ENCODE measurements at places on chromosomes 1 and 21.

DNA sequence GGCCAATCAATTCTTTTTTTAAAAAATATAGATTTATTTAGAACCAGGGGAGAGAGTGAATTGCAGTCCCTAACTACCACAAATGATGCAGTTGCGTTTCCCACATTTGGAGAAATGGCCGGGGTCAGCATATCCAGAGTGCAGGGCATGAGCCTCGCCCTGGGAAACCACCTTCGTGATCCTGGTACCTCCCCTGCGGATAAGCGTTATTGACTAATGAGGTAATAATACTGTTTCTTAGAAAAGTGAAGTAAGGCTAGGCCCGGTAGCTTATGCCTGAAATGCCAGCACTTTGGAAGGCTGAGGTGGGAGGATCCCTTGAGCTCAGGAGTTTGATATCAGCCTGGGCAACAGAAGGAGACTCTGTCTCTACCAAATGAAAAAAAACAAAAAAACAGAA, 111.5 kb upstream of the SLC45A1 start:
- no peak for DNase-seq

DNA sequence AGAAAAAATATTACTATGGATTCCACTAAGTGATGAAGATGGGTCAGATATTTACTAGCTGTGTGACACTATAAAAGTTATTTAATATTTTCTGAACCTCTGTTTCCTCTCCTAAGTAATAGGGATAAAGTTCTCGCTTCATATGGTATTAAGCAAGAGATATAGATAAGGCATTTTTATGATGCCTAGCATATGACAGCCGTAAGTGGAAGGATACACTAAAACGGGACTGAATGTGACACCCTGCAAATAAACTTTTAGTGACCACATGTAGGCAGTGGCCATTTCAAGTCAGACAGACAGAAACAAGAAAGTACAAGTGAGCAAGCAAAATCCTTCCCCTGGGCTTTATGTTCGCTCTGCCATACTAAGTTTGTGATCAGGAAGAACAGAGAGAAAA, 14.2 kb downstream of the GBP3 start:
- DNase-seq: no peak

DNA sequence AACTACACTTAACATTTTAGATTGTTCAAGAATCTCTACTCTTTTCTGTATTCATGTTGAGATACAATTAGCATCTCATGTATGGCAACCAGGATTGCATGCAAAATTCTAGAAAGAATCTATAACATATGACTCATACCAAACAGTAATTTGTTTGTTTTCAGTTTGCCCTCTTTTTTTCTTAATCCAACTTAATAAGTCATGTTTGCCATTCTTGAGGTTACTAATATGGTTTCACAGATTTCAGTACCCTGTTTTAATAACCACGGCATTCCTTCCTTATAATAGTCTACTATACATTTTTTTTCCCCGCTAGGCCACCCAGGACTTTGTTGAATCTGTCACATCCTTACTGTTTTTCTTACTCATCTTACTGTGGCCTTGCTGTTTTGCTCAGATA, 140.8 kb downstream of the FMN2 start:
- no peak for DNase-seq

DNA sequence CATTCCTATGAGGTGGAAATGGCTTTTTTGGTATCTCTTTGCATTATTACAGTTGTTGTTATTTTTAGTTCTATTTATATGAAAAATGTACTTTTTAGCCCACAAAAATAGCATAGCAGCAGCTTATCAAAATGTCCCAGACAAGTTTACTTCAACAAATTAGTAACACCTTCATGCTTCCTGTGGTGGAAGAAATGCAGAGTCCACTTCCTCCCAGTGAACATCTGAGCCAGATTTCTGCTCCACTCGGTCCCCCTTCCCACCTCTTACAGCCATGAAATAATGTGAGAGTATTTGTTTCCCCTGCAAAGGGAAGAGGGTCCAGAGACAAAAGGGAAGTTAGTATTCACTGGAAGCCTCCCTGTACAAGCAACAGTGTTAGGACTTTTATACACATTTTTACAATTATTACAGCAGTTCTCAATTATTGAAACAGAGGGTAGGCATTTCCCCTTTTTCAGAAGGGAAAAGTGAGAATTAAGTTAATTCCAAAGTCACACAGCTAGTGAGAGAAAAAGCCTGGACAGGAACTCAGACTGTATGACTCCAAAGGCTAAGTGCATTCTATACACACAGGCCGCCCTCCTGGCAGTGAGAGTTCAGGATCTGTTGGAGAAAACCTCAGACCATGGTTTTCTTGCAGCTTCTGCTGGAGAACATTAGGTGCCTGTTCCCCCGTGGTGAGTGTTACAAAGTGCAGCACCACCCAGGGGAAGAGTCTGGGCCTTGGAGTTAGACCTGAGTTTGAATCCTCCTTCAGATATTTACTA, 126.5 kb downstream of the PBX1 start:
- no peak for DNase-seq

GRCh38 chr1:182392050-182393028, 749 bp upstream of the GLUL start:
- no peak for DNase-seq

All from posterior cingulate gyrus (tissue), 11 donors.